Posterior cingulate gyrus (tissue), 11 donors: ENCODE measurements at places on chromosomes 5 and 9.

DNA sequence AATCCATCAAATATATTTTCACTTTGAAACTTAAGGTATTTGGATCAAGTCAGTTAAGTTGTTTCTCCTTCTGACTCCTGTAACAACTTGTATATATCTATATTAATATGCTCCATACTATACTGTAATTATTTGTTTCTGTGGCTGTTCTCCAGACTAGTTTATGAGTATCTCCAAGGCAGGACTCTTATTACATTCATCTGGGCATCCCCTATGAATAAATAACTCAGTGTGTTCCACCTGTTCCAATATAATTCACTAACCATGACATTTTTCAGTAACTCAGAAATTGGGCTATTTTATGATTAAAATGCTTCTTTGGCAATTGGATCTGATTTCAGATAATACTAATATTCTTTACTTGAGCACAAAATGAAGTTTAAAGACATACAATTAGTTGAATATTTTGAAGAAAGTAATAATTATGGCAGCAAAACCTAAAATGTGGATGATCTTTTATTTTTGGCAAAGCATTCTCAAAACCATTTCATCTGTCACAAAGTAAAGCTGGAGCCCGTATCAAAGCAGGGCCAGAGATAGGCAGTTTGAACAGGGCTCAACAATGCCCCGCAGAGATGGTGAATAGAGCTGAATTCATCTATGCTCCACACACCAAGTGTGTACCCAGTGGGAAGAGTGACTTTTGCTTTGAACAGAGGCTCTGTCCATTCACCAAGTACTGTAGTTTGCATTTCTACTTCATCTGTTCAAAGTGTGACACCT lies 314.3 kb downstream of the PDE4D start:
- DNase-seq: no peak

DNA sequence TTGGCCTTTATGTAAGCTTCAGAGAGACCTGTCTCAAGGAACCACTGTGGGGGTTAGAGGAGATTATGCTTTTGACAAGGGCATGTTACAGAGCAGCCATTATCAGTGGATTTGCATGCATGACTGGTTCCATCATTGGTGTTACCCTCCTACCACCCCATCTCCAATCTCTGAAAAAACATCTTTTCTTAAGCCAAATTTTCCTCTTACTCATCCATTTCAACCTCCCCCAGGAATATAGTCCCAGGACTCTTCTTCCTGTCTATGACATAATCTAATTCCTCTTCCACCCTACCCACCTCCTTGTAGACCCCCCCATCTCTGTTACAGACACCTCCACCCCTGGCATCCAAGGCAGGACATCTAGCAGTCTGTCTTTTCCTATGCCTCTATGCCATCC lies 33.1 kb upstream of the ADRB2 start:
- no peak for DNase-seq

DNA sequence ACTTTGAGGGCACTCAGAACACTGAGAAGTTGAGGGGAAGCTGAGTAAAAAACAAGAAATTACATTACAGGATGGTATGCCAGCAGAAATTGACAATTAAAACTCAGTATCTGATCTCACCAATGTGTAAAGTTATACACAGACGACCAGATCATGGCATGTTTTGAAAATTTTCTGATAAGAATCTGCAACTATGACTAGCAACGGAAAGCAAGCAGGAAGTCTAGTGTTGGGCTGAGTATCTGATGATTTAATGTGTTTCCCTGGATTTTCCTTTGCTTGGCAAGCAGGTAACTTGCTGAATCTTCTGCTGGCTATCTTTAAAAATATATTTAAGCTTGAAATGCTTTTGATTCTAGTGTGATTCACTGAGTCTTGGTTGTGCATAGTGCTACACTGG lies 5.2 kb upstream of the GCNT4 start:
- no peak for DNase-seq

DNA sequence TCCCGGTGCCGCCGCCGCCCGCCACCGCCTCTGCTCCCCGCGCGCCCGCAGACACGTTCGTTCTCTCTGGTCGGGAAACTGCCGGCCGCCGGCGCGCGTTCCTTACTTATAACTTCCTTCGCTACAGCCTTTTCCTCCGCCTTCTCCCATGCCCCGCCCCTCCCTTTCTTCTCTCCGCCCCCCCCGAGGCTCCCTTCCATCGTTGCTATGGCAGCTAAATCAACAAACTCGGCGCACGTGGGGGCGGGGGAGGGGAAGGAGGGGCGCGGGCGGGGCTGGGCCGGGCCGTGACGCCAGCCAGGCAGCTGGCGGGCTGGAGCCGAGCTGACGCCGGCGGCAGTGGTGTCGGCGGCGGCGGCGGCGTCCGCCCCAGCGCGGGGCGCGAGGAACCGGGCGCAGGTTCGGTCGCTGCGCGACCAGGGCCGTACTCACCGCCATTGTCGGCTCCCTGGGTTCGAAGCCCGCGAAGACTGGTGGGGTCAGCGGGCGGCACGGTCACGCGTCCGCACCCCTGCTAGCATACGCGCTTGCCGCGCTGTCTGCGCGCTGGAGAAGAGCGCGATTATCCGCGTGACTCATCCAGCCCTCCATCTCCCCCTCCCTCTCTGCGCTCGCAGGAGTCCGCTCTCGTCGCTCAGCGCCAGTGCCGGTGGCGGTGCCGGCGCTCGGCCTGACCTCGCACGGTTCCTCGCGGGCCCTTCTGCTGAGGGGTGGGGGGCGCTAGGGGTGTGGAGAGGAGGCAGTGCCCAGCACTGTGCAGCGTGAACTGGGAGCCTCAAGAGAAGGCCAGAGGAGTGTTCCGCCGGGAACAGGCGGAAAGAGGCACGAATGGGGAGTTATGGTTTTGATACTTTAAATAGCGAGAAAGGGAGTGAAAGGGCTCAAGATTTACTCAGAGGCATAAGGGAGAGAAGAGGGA lies at the start of gene KLF4:
KLF4 (minus strand) TSS at position 83 of the 919 bp plus-strand sequence. CDS start 597 bp downstream, outside the sequence.
- peak; percentile 97 for DNase-seq

DNA sequence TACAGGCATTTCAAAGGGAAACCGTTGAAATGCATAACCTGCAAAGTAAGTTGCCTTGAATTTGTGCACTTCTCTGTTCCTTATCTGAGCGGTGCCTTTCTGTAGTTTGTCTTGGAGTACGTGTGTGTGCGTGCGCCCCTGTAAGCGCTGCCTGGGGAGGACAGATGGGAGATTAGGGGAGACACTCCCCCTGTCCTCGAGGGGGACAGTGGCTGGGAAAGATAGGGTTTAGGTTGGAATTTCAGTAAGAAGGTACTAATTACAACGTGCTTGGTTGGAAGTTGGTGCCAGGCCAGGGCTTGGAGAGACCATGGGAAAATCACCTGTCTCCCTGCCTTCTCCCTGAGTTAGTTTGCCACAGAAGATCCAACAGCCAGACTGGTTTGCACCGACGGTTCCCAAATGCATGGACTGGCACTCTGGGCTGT lies 73.2 kb downstream of the PIK3R1 start:
- no peak for DNase-seq

DNA sequence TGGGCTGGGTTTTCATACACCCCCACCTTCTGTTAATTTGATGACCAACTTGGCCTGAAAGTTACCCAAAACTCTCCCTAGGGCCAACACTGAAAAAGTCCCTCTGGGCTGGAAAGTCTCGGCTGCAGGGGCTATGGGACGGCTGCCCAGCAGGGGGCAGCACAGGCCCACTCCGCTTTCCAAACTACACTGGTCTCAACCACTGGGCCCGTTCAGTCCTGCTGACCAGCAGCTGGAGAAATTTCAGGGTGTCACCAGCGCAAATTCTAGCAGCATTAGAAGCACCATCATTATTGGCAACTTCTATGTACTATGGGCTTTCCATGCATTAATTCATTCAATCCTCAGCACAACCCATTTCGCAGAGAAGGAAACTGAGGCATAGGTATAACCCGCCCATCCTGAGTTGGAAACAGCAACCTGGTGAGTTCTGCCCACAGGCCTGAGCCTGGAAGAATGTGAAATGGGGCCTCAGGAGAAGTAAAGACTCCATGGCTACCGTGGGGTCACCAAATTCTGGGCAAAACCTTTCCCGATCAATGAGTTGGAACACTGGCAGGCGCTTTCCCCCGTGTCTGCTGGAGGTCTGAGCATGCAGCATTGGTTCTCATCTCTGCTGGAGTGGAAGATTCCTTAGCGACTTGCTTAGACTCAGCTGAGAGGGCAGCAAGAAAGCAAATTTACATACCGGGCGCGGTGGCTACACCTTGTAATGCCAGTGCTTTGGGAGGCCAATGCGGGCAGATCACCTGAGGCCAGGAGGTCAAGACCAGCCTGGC lies 9.7 kb downstream of the ORM2 start:
- peak; percentile 93 for DNase-seq
